DMS53 (cell line): ENCODE measurements at places on chromosomes 7 and 10.

GRCh38 chr10:74854610-74855009 lies 28.2 kb downstream of the KAT6B start:
- no peak for DNase-seq

- DNase-seq: peak; percentile 24
Observed at GRCh38 chr7:4763794-4764185, 11.6 kb upstream of the AP5Z1 start.

DNA sequence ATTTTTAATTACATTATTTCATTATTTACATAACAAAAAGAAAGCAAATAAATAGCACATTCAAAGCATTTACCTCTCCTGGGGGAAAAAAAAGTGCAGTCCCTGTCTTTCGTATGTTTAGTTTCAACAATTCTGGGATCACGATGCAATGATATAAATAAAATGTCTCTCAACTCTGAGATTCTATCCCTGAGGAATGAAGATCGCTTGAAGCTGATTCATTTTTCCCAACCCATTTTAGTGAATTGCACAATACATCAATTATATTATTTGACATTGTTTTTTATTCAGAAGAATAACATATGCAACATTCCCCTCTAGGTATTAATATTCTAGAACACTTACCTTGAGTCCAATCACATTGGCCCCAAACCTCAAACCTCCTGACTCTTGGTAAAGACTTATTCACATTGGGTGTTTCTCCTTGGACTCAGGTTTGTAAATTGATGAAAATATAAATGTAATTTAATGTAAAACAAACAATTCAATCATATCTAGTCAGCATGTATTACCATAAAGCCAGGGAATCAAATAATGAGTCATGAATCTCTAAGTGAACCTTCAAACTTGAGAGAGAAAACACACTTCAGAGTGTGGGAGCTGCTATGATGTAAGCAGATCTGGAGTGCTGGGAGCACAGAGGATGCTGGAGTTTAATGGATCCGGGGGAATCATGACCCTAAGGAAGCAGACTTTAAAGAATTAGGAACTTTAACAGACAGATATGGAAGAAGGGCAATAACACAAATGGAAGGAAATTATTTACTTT lies 5.3 kb upstream of the SCIN start:
- peak; percentile 70 for DNase-seq

DNA sequence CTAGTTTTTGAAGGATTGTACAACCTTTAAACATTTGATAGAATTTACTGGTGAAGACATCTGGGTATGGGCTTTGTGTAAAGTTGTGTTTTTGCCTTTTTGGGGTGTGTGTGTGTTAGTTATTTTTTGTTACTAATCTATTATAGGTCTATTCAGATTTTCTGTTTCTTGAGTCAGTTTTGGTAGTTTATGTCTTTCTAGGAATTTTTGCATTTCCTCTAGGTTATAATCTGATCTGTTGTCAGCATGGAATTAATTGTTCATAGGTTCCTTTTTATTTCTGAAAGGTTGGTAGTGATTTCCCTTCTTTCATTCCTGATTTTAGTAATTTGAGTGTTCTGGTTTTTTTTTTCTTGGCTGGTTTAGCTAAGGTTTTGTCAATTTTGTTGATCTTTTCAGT lies 17.7 kb downstream of the SEPTIN7 start:
- DNase-seq: no peak

- no peak for DNase-seq
Observed at GRCh38 chr7:116332766-116333165, 122.4 kb downstream of the TES start.

DNA sequence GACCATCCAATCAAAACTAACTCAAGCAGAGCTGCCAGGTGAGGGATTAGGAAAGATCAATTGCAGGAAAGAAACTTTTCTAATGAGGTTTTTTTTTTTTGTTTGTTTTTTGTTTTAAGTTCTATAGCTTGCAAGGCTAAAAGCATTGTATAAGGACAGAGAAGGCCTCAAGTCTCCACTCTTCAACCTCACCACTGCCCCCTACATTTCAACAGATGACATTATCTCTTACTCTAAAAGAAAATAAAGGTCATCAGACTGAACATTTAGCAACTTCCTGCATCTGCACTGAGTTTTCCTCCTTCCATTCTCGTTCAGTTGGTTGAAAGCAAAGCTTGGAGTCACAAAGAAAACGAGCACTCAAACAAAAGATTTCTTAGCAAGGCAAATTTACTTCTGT lies 45.2 kb upstream of the EXOC4 start:
- DNase-seq: peak; percentile 67

- DNase-seq: peak; percentile 84
Observed at GRCh38 chr10:70265032-70265689, 18.6 kb downstream of the NPFFR1 start.

DNA sequence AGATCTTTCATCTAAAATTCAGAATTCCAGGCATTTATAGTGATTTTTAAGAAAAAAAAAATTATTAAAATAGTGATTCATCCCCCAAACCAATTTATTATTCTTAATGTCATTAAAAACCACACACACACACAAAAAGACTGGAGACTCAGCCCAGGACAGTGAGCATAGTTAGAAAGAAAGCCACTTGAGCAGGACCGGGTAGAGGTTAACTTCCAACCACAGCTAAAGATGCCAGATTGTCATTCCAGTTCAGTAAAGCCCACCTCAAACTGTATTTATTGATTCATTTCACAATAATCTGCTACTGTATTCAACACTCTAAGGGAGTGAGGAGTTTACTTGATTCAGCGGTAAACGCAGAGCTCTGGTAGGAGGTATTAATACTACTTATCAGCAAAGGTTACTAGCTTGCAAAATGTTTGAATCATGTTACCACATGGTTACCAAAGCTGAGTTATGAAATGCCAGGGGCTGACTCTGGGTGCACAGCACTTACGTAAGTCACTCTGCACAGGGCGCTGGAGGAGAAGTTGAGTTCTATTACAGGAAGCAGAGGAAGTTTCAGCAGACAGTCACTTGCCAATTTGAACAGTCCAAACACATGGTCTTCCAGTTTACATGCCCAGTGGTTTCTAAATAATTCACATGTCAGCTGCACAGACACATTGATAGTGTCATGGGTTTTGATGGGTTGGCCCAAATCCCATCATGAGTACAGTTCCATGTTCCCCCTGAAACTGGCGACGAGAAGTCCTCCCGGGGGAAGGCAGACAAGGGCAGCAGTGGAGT lies 64.6 kb downstream of the KLF6 start:
- no peak for DNase-seq

GRCh38 chr7:134910968-134911367 lies 75.3 kb upstream of the AGBL3 start:
- peak; percentile 70 for DNase-seq

DNA sequence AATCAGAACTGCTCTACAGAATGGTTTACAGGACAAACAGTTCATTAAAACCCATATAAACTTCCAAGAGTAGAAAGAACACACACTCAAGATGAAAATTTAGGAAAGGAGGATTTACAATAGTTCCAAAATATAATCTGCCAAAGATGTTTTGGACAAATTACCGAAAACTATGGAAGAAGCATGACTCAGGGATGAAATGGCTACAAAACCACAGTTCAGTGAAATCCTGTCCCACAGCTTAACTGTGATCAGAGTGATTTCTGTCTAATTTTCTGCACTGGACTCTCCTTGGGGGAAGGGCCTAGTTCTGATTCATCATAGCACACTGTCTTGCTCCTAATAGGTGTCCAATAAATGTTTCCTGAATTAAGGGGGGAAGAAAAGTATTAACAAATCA lies 82.2 kb downstream of the HIPK2 start:
- DNase-seq: no peak

GRCh38 chr7:371119-371778 lies 81.3 kb downstream of the FOXL3 start:
- DNase-seq: peak; percentile 58

GRCh38 chr7:100022621-100023020 lies 7.2 kb downstream of the ZKSCAN1 start:
- no peak for DNase-seq

DNA sequence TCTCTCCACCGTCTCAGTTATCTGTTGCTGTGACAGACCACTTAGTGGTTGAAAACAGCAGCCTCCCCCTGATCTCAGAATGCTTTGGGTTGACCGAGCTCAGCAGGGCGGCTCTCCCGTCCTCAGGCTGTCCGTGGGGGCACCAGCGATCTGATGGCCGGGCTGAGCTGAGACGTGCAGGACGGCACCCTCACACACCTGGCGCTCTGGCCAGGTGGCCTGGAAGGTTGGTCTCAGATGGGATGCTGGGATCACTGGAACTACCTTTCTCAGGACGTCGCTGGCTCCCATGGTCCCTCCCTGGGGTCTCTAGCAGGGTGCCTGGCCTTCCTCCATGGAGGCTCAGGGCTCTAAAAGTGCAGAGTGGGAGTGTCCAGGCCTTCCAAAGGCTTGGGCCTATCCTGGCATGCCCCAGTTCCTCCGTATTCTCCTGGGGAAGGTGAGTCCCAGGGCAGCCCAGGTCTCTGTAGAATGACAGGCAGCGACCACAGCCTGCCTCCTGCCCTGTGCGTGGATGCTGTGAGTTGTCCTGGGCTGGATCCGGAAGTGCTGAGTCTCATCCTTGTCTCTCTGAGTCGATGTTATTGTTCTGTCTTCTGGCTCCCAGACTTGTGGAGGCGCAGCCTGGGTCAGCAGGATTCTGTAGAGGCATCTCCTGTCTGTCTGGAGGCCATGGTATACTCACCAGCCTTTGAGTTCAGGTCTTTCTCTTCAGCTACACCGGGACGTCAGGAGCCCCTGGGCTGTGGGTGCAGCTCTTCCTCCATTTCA lies 12.2 kb upstream of the PWWP2B start:
- no peak for DNase-seq

- DNase-seq: peak; percentile 99
Observed at GRCh38 chr10:3852147-3852904, 67.3 kb upstream of the KLF6 start.

DNA sequence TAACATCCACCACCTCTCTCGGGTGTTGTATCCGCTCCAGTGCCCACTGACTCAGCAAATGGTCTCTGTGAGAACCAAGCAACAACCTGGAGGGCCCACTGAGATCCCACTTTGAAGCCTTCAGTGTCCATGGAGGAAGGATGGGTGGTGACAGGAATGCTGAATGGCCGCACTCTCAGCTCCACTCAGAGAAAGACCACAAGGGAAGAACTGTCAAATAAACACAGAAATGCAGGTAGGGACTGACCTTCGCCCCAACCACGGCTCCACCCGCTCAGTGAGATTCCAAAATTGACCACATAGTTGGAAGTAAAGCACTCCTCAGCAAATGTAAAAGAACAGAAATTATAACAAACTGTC lies 65.8 kb downstream of the VIPR2 start:
- DNase-seq: no peak

- DNase-seq: no peak
Observed at GRCh38 chr10:48776005-48776522, 91.4 kb downstream of the WDFY4 start.

DNA sequence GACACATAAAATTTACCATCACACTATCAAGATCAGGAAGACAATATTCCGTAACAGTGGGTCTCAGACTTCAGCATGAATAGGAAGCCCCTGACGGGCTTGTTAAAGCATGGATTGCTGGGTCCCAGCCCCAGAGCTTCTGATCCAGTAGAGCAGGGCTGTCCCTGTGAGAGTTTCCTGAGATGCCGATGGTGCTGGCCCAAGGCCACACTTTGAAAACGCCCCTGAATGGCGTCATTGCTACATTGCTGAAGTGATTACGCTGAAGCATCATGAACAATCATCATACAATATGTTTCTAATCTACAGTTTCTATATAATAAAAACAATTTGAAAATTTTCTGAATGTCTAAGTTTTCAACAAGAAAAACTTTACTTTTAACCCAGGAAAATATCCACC lies 38.0 kb upstream of the TMEM72 start:
- DNase-seq: no peak

- no peak for DNase-seq
Observed at GRCh38 chr10:69489506-69490090, 38.3 kb downstream of the TSPAN15 start.
